Glutamatergic neuron (in vitro differentiated cells): ENCODE measurements at places on chromosomes 11 and 22. TPM values are rescaled to one million over a fixed set of nuclear protein-coding genes. Genes with fewer than 3 reads are reported as not detected.
A peak's percentile ranks its signal among the peaks of the same experiment; 100 is the strongest.

DNA sequence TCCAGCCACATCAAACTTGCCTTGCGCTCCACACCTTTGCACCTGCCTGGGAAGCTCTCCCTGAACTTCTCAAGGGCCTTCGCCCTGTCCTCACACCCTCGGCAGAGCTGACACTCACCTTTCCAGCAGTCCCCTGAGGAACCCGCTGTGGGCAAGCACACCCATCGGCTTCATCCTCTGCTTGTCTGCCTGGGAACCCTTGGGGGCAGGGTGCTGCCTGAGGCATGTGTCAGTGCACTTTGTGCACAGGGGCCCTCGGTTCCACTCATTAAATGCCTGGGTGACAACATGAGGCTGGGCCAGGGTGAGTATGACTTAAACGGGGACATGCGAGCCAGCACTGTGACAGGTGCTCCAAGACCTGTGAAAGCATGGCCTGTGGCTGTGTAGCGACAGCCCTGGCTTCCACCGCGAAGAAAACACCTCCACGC, 2.6 kb upstream of the LRFN4 start:
- H3K4me3 ChIP-seq = peak overlapping the region; percentile 20
- no peak overlapping the region for H3K27ac ChIP-seq
- no peaks in the 10 kb centered on the region for H3K36me3 ChIP-seq
- DNase-seq = no peak
- H3K27me3 ChIP-seq = peaks cover 19% of the 10 kb centered on the region
- peaks cover 5% of the 10 kb centered on the region for H3K4me1 ChIP-seq

GRCh38 chr11:126214441-126214840, 2.9 kb downstream of the FAM118B start:
- peaks cover 7% of the 10 kb centered on the region for H3K27me3 ChIP-seq
- H3K36me3 ChIP-seq = no peaks in the 10 kb centered on the region
- H3K27ac ChIP-seq = no peak overlapping the region
- peaks cover 9% of the 10 kb centered on the region for H3K4me1 ChIP-seq
- H3K4me3 ChIP-seq = peak overlapping the region; percentile 62

DNA sequence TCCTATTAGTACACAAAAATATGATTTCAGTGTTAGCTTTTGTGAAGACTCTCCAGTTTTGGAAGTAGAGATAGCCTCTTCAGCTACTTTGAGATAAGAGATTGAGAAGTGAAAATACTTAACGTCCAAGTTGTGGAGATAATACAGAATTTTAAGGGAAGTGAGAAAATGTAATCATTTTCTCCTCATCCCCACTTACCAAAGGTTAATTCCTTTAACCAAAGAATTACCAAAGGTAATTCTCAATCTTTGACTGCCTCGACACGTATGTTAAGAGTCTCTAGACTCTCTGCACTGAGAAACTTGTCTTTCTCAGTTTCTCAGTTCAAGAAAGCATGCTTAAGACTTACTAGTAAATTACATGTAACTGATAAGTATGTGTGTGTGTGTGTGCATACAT, 15.3 kb downstream of the C11orf54 start:
- no peak overlapping the region for H3K27ac ChIP-seq
- no peak for DNase-seq
- no peak overlapping the region for H3K4me3 ChIP-seq
- no peaks in the 10 kb centered on the region for H3K4me1 ChIP-seq
- H3K27me3 ChIP-seq = peaks cover 2% of the 10 kb centered on the region
- no peaks in the 10 kb centered on the region for H3K36me3 ChIP-seq

DNA sequence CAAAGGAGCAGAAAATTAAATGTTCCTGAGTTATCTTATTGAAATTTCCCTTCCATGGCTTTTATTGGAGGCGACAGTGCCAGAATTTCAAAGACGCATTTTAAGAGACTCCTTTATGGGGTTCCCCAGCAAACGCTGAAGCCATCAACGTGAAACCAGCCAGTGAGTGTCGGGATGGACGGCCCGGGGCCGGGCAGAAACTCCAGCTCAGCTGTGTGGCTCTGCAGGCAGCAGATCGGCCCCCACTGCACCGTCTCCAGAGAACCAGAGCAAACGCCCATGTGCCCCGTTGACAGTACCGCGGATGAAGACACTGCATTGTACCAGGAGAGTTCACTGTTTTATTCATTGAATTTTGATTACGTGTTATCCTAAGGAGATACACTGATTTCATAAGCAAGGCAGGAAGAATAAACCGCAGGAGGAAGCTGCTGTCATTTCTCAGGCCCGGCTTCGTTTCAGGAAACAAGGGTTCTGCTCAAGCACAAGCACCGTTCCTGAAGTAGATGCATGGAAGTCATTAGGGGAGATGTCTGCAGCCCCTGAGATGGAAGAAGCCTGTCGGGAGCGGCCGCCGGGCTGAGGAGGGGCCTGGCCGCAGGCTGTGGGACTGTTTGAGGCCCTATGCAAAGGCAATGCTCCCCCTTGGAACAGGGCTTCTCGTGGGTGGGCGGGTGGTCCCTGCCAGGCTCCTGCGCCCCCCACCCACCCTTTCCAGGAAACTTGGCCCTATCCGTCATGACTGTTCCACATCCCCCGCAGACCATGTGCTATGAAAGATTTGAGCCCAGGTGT, 639.7 kb downstream of the TBC1D22A start:
- H3K4me3 ChIP-seq = no peak overlapping the region
- DNase-seq = no peak
- H3K4me1 ChIP-seq = no peaks in the 10 kb centered on the region
- peaks cover 17% of the 10 kb centered on the region for H3K36me3 ChIP-seq

GRCh38 chr11:4619514-4619913, 11.5 kb upstream of the TRIM68 start:
- H3K36me3 ChIP-seq = no peaks in the 10 kb centered on the region
- H3K27me3 ChIP-seq = no peaks in the 10 kb centered on the region
- no peak overlapping the region for H3K27ac ChIP-seq
- no peak overlapping the region for H3K4me3 ChIP-seq
- no peak for DNase-seq
- H3K4me1 ChIP-seq = no peaks in the 10 kb centered on the region

DNA sequence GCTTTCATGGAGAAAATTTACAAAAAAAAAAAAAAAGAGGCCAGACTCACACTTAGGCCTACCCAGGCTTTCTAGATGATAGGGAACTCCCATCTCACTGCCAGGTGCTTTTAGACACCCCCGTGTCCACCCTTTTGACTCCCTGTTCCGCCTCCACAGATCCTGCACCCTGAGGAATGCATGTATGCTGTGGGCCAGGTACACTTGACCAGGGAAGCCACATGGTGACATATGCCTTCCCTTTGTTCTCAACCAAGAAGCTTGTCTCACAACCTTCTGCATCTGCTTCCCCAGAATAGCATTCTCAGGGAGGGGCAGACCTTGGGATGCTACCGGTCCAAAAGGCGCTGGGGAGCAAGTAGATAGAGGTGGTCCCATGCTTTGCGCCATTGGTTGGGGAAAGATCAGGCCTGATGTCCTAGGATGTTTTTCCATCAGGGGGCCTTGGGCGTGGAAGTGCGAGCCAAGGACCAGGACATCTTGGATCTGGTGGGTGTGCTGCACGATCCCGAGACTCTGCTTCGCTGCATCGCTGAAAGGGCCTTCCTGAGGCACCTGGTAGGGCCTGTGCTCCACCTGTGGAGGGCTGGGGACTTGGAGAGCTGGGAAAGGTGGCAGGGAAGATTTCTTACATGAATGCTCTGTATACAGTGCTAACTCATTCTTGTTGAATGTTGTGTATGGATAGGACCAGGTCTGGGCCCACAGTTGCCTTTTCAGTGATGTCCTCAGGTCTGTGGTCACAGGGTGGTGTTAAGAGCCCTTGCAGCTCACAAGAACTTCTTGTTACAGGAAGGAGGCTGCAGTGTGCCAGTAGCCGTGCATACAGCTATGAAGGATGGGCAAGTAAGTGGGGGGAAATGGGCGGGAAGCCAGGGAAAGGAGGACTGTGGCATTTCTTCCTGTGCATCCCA, 7.5 kb downstream of the HMBS start:
- peak overlapping the region; percentile 65 for H3K4me3 ChIP-seq
- H3K36me3 ChIP-seq = no peaks in the 10 kb centered on the region
- DNase-seq = no peak

DNA sequence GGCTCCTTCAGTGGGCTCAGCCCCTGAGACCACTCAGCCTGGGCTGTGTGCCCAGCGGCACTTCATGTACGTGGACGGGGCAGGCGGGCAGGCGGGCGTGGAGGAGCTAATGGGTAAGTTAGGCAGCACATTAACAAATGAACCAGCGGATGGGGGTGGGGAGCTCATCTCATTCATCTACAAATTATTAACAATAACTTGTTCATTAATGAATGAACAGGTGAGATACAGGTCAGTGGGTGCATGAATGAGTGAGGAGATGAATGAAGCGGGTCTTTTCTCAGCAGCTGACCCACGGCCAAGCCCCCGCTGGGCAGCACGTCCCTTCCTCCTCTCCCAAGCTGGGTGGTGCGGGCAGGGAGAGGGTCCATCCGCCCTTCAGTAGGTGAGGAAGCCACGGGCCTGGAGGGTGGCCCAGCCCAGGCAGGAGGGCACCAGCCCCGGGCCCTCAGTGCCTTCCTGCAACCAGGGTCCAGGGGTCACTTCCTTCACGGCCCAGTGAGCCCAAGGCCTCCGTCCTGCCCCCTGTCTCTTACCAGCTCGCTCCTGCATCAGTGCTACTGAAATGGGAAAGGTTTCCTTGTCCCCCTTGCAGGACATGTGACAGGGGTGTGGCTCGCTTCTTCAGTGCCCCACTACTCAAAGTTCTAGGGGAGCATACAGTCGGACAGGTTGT, 60.5 kb upstream of the KCNQ1OT1 start:
- no peak overlapping the region for H3K27ac ChIP-seq
- peaks cover 5% of the 10 kb centered on the region for H3K27me3 ChIP-seq
- no peak overlapping the region for H3K4me3 ChIP-seq
- H3K4me1 ChIP-seq = peaks cover 10% of the 10 kb centered on the region

Gene TREH
- total RNA-seq = not detected

Gene GAL3ST1
- 1.8 TPM for total RNA-seq
